ENCODE measurements at places on chromosomes 5 and 9.

GRCh38 chr9:93276973-93277372 lies 93.0 kb downstream of the WNK2 start:
- DNase-seq, result no peak

DNA sequence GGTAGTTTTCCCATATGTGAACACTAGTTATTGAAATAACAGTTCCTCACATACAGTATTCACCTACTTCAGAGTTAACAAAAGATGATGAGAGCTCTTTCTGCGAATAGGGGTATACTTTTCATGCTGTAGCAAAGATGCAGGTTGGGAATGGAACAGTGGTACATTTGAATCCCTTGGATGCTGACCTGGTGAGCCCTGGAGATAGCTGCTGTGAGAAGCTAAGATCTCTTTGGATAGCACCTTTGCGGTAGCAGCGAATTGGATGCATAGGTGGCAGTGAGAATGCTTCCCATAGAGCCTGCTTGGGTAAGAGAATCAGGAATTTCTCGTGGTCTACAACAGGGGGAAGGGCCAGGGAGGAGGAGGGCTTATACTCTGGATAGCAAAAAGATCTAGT lies 61.2 kb downstream of the NUP214 start:
- DNase-seq, result no peak

GRCh38 chr5:61186634-61187033 lies 24.4 kb upstream of the SMIM15 start:
- no peak for DNase-seq

GRCh38 chr9:120894321-120895148 lies 17.5 kb upstream of the PHF19 start:
- no peak for DNase-seq

GRCh38 chr9:110140276-110140675 lies 67.7 kb downstream of the C9orf152 start:
- no peak for DNase-seq

DNA sequence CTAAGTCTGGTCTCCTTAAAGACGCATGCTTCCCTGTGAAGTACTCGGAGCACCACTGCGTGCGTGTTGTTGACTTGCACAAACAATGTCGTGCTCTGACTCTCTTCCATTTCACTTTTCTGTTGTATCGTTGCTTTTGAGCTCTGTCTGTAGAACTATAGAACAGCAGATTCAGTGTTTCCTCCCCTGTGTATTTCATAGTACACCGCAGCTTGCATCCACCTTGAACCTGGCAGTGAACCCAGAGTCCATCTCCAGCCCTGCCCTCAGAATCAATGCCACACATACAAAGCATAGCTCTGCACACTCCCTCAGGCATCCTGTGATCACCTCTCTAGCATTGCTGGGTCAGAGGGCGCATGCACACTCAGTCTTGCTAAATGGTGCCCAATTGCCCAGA lies 37.2 kb upstream of the ADAMTS2 start:
- DNase-seq, result no peak

DNA sequence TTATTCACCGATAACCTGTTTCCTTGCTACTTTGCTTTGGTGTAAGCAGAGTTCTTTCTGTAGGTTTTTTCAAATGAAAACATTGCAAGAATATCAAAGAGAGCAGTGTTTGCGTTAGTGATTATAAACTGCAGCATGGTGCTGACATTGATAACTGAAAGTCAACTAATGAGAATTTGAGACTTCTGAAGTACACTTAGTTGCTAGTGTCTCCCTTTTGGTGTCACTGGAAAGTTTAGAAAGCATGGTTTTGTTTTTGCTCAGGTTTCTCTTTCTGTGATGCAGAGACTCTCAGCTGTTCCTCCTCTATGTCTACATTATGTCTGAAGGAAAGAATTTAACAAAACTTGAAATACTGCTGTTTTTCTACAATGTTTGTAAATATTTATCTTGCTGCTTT lies 80.2 kb upstream of the ZNF169 start:
- DNase-seq, result no peak
